EH (cell line): ENCODE measurements at places on chromosomes 3 and 15.
A peak's percentile ranks its signal among the peaks of the same experiment; 100 is the strongest.

DNA sequence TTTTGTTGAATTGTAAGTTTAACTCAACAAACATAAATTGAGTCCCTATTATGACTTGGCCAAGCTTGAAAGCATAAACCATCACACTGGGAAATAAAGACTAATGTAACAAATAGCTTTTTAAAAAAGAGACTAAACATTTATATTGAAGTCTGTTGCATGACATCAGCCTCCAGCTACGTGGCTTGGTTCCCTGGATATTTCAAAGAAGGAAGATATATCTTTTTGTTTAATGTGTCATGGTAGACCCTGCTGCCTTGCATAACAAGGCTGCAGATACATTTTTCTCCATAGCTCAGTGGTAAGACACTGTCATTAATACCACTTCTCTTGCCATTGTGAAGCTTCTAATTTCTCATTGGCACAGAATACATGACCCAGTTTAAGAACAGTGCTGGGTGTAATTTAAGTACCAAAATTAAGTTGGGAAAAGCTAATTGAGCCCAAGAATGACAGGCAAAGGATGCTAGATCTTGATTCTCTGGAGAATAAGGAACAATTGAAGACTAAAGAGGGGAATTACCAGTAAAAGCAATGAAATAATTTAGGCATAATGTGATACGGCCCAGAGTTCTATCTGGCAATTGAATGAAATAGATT is 14.0 kb downstream of the RCN2 start:
- DNase-seq: no peak

DNA sequence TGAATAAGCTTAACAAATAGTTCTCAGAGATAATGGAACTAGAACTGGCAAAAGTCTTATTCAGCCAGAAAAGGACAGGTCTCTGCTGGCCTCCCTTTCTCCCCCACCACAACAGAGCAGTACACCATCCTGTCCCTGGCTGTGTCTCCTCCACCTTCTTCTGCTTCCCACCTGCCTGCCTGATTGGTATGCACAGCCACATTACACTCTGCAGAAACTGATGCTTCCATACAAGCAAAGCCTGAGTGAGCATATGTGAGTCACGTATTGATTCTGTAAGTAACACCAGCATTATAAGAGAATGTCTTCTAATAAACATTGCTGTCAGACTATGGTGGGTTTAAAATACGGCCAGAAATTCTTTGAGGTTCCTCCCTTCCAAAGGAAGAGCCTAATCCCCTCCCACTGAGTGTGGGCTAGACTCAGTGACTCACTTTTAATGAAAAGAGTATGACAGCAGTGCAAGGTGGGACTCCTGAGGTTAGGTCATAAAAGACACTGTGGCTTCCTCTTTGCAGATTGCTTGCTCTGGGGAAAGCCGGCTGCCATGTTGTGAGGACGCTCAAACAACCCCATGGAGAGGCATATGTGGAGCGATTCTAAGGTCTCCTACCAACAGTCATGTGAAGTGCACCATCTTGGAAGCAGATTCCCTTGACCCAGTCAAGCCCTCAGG is 44.4 kb downstream of the ANXA2 start:
- peak; percentile 75 for DNase-seq

GRCh38 chr3:11638495-11639358 is 5.0 kb downstream of the VGLL4 start:
- no peak for DNase-seq

DNA sequence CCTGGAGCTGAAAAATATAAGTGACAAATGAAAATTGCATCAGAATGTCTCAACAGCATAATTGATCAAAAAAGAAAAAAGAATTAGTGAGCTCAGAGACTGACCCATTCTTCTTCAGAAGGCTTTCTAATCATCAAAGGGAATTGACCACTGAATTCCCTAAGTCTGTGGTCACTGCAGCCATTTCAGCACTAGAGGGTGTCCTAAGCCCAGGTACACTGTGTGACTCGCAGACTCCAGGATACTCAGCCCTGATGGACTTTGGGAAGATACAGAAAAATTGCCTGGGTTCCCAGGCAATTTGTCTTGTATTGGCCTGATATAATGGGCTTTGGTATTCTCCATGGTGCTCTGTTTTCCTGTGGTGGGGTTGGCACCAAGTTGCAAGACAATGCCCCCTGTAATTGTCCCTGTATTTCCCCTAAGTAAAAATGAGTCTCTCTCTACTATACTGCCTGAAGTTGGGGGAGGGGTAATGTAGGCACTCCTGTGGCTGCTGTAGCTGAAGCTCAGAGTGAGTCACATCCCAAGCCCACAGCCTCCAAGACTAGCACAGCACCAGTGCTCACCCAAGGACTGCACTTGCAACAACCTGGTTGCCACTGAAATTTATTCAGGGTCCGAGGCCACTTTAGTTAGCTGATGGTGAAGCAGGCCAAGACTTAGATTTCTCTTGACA is 256.0 kb upstream of the STAC start:
- DNase-seq: peak; percentile 72

GRCh38 chr15:84904419-84904818 is 20.0 kb downstream of the SLC28A1 start:
- no peak for DNase-seq

- DNase-seq: no peak
These were observed 251.0 kb upstream of the P2RY1 start for GRCh38 chr3:152583963-152584362.
